ENCODE measurements at places on chromosomes 4 and X. TPM values are rescaled to one million over a fixed set of nuclear protein-coding genes. Genes with fewer than 3 reads are reported as not detected.
A peak's percentile ranks its signal among the peaks of the same experiment; 100 is the strongest.

- H3K36me3 ChIP-seq: no peaks in the 10 kb centered on the region
- no peak overlapping the region for H3K4me3 ChIP-seq
- H3K27ac ChIP-seq: no peak overlapping the region
- peaks cover 2% of the 10 kb centered on the region for H3K27me3 ChIP-seq
These were observed 85.0 kb downstream of the HDAC8 start for GRCh38 chrX:72487661-72488060.

DNA sequence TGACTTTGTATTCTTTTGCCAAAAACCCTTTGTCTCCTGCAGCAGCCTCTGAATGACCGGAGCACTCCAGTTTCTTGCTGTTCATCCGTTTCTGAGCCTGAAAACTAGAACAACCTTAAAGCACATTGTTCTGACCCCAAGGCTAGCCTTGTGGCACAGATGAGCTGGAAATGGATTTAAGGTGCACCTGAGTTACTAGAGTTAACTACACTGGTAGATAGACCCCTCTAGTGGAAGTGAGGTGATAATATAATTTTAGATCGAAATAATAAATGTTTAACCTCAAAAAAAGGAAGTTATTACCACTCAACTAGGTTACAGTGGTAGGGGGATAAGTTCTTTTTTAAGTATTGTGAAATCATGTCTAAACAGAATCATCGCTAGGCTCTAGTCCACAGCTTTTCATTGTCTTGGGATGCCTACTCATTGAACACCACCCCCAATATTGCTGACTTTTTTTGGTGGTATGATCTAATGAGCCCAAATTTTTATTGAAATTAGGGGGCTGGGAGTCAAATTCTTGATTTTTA lies 2.7 kb downstream of the PLS3 start:
- no peak overlapping the region for H3K4me3 ChIP-seq
- H3K27me3 ChIP-seq: peaks cover 4% of the 10 kb centered on the region
- peak overlapping the region; percentile 39 for H3K27ac ChIP-seq

DNA sequence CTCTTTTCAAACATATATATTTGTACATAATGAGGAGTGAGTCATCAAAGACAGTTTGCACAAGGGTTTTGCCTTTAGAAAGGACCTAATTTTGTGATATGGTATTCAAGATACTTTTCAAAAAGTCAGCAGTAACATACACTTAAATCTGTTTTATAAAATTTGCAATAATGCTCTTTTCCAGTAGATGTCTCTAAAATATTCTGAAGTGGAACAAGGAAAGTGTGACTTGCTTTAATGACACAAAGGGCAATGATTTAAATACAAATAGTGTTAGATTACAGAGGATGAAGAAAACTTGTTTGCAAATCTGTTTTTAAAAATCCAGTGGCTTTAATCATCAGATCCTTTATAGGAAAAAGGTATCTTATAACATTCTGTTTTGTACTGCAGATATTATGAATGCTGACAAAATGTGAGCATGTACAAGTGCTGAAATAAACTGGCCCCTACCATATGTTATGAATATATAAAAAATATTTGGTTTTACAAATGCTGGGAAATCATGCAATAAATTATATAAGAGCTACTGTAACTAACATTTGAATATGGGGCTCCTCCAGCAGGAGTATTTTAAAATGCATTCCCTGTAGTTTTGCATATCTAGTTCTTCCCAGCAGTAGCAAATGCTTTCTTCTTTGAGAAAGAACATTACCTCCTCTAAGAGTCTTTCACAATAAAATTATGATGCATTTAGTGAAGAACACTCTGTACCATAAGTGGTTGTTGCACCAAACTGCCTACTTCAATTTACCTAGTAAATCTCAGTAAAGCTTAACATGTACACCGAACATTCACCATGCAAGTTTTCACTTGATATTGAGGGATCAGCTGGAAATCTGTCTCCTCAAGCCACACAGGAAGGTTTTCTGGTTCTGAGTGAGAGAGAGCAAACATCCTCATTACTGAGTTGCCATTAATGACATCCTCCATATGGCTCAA lies 20.2 kb downstream of the MMRN1 start:
- no peak overlapping the region for H3K27ac ChIP-seq
- no peaks in the 10 kb centered on the region for H3K27me3 ChIP-seq
- H3K4me3 ChIP-seq: no peak overlapping the region
- peak; percentile 37 for DNase-seq

DNA sequence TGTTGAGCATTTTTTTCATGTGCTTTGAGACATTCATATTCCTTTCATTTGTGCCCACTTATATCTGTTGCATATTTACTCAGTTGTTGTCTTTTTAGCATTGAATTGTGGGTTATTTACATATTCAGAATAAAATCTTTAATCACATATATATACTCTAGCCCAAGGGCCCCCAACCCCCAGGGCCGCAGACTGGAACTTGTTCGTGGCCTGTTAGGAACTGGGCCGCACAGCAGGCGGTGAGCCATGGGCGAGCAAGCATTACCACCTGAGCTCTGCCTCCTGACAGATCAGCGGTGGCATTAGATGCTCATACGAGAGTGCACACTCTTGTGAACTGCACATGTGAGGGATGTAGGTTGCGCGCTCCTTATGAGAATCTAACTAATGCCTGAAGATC lies 480.6 kb downstream of the KCTD8 start:
- H3K4me3 ChIP-seq: no peak overlapping the region
- no peaks in the 10 kb centered on the region for H3K36me3 ChIP-seq
- H3K27ac ChIP-seq: no peak overlapping the region
- no peaks in the 10 kb centered on the region for H3K27me3 ChIP-seq
- DNase-seq: no peak
- no peaks in the 10 kb centered on the region for H3K4me1 ChIP-seq

GRCh38 chr4:182318256-182318655 lies 75.1 kb downstream of the TENM3 start:
- DNase-seq: no peak
- H3K27ac ChIP-seq: no peak overlapping the region
- no peaks in the 10 kb centered on the region for H3K27me3 ChIP-seq
- no peaks in the 10 kb centered on the region for H3K36me3 ChIP-seq
- no peak overlapping the region for H3K4me3 ChIP-seq

GRCh38 chrX:116170511-116170910 lies at the start of gene AGTR2:
Gene AGTR2 (plus strand): TSS chrX:116170744. CDS start chrX:116172281, 1,537 bp downstream.
- H3K4me1 ChIP-seq: no peaks in the 10 kb centered on the region
- no peak within 1 kb of the TSS for H3K4me3 ChIP-seq
- peak; percentile 2 for DNase-seq
- peaks cover 2% of the 10 kb centered on the region for H3K27me3 ChIP-seq
- no peak within 1 kb of the TSS for H3K27ac ChIP-seq
- H3K36me3 ChIP-seq: no peaks in the 10 kb centered on the region

- DNase-seq: no peak
- peak overlapping the region; percentile 24 for H3K27ac ChIP-seq
- H3K4me1 ChIP-seq: peaks cover 3% of the 10 kb centered on the region
- no peak overlapping the region for H3K4me3 ChIP-seq
These were observed 65.6 kb upstream of the PGM2 start for GRCh38 chr4:37760840-37761239.

- no peak overlapping the region for H3K27ac ChIP-seq
- no peak overlapping the region for H3K4me3 ChIP-seq
- H3K27me3 ChIP-seq: no peaks in the 10 kb centered on the region
- no peaks in the 10 kb centered on the region for H3K4me1 ChIP-seq
These were observed 2320.6 kb upstream of the AGA start for GRCh38 chr4:179762840-179763239.

GRCh38 chr4:48247878-48248558 lies 21.6 kb downstream of the TEC start:
- H3K36me3 ChIP-seq: no peaks in the 10 kb centered on the region
- DNase-seq: no peak
- H3K27ac ChIP-seq: no peak overlapping the region
- no peak overlapping the region for H3K4me3 ChIP-seq

GRCh38 chrX:103177556-103177955 lies 37.4 kb upstream of the BEX4 start:
- no peaks in the 10 kb centered on the region for H3K4me1 ChIP-seq
- no peak for DNase-seq
- no peaks in the 10 kb centered on the region for H3K36me3 ChIP-seq
- peaks cover 26% of the 10 kb centered on the region for H3K27me3 ChIP-seq
- no peak overlapping the region for H3K27ac ChIP-seq
- H3K4me3 ChIP-seq: no peak overlapping the region

RHOXF1 gene
- not detected for total RNA-seq

ERAS gene
- not detected for total RNA-seq

SPOCK3 gene
- 0.88 TPM for total RNA-seq

MAGEC3 gene
- not detected for total RNA-seq

SHOX gene
- not detected for total RNA-seq

IRS4 gene
- 2.0 TPM for total RNA-seq

FOXR2 gene
- not detected for total RNA-seq

BMP3 gene
- 24.1 TPM for total RNA-seq

C4orf46 gene
- 3.5 TPM for total RNA-seq

DCAF4L1 gene
- total RNA-seq: 0.43 TPM

All from lung (tissue), 17 donors.